ENCODE measurements at places on chromosomes 4 and X. TPM values are rescaled to one million over a fixed set of nuclear protein-coding genes. Genes with fewer than 3 reads are reported as not detected.

GRCh38 chrX:147876849-147877646, 34.7 kb upstream of the FMR1 start:
- DNase-seq: no peak

DNA sequence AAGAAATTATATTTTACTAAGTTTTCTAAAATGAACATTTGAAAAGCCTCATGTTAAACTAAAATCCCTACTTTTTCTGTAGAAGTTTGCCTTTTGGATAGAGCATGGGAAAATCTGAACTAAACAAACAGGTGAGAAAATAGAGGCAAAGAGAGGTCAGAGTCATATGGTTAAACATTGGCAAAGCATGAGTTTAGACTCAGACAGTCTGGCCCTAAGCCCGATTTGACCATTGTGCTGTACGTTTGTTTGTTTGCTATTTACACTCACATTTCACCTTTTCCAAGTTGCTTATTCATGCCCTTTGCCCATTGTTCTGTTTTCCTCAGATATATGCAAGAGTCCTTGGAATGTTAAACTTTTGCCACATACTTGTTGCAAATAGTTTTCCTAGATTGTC, 85.4 kb downstream of the TIGD2 start:
- DNase-seq: no peak

- DNase-seq: no peak
Measured at GRCh38 chr4:139624441-139625092, 41.1 kb upstream of the MGST2 start.

DNA sequence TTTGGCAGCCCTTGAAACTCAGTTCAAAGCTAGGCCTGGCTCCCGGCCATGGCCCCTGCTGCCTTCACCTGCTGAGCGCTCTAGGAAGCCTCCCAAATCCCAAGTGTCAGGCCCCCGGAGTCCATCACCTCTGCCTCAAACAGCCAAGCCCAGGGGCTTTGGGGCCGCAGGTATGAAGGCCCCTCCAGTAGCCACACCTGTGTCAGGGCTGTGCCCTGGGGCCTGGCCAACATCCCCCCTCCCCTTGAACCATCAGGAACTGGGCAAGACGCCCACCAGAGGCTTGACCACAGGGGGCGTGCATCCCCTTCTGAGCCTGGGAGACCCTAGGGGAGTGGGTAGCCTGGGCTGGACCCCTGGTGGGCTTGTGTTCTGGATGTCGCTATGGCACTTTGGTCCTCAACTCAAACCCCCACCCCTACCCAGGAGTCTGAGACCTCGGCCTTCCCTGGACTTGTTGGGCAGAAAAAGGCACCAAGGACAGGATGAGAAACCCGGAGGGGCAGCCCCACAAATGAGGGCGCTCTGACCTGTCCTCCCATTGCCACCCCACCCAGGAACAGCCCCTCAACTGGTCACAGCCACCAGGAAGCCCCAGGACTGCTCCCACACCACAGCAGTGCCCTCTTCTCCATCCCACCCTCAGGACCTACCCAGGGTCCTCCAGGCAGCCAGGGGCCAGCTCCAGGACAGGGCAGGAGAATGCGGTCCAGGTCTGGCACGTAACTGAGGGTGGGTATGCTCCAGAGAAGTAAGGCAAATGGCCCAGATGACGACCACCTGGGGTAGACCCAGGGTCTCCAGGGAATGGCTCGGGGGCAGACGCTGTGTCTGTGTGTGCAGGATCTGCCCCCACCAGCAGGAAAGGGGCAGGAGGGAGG, 4.2 kb upstream of the SLBP start:
- DNase-seq: peak; percentile 52

DNA sequence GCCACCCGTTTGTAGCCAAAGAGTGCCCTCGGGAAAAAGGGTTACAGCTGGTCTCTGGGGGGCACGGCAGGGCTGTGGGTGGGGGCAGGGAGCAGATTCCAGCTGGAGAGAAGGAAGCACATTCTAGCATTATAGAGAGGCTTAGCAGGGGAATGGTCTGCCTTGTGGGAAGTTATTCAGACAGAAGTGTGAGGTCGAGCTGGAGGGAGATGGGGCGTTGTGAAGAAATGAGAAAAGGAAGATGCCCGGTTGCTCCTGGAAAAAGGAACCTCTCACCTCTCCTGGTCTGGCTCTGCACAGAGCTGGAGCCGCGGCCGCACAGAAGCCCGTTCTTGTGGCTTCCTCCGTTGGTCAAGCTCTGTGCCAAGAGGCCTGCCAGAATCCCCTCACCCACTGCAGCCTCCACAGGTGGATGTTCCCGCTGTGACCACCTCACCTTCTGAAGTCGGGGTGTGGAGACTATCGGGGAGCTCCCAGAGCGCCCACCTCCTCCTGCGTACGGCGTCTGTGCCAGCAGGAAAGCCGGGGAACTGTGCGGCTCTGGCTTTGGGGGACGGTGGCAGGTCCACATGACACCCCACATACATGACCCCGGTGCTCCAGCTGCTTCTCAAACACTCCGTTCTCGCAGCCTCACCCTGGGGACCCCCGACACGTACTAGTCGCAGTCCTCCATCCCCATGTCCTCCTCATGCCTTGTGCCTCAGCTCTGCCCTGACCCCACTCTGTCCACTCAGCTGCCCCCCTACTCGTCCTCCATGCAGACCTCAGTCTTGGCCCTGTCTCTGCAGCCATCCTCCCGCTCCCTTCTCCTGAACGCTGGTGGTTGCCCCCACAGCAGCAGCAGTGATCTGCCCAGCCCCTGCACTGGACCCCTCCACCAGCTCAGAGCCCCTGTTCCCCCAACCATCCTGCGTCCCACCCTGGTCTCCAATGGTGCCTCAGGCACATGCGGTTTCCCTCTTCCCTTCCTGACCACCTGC, 52.2 kb upstream of the HGFAC start:
- DNase-seq: peak; percentile 65

- DNase-seq: peak; percentile 80
Measured at GRCh38 chr4:174828845-174829701, at the start of gene GLRA3. GLRA3 (minus strand) TSS chr4:174829247; CDS start chr4:174828811, 436 bp downstream.

DNA sequence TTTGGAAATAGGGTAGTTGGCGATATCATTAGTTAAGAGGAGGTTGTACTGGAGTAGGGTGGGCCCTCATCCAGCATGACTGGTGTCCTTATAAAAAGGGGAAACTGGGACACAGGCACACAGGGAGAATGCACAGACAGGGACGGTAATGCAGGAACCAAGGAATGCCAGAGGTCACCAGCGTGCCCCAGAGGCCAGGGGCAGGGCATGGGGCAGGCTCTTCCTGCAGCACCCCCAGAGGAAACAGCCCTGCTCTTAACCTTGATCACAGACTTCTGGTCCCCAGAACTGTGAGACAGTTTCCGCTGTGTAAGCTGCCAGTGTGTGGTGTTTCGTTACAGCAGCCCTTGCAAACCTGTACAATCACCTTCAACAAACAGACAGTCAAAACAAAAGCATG, 15.9 kb upstream of the STOX2 start:
- DNase-seq: no peak

DNA sequence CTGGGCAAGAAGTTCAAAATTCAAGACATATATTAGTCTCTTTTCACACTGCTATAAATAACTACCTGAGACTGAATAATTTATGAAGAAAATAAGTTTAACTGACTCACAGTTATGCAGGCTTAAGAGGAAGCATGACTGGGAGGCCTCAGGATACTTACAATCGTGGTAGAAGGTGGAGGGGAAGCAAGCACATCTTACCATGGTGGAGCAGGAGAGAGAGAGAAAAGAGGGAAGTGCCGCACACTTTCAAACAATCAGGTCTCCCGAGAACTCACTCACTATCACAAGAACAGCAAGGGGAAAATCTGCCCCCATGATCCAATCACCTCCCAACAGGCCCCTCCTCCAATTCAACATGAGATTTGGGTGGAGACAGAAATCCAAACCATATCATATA, 273.3 kb upstream of the RASGEF1B start:
- no peak for DNase-seq

- no peak for DNase-seq
Measured at GRCh38 chrX:30910124-30910860, 21.2 kb upstream of the TAB3 start.

GRCh38 chr4:158793021-158793420, 24.2 kb downstream of the FNIP2 start:
- DNase-seq: no peak

GRCh38 chrX:39764441-39764914, 333.3 kb downstream of the BCOR start:
- no peak for DNase-seq

DNA sequence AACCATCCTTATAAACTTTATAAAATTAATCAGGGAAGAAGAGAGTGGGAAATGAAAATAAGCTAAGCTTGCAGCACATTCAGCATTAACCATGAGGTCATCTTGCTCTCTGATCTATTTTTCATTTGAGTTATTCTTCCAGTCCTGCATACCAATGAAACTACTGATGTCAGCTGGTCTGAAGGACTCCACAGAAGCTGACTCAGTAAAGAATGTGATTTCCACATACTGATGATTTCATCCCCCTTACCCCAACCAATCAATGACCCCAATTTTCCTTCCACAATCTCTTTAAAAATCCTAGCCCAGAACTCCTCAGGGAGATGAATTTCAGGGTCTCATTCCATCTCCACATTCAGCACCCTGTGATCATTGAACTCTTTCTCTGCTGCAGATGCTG, 18.8 kb upstream of the DSPP start:
- DNase-seq: no peak

- no peak for DNase-seq
Measured at GRCh38 chr4:42216664-42217063, 64.2 kb upstream of the BEND4 start.

DNA sequence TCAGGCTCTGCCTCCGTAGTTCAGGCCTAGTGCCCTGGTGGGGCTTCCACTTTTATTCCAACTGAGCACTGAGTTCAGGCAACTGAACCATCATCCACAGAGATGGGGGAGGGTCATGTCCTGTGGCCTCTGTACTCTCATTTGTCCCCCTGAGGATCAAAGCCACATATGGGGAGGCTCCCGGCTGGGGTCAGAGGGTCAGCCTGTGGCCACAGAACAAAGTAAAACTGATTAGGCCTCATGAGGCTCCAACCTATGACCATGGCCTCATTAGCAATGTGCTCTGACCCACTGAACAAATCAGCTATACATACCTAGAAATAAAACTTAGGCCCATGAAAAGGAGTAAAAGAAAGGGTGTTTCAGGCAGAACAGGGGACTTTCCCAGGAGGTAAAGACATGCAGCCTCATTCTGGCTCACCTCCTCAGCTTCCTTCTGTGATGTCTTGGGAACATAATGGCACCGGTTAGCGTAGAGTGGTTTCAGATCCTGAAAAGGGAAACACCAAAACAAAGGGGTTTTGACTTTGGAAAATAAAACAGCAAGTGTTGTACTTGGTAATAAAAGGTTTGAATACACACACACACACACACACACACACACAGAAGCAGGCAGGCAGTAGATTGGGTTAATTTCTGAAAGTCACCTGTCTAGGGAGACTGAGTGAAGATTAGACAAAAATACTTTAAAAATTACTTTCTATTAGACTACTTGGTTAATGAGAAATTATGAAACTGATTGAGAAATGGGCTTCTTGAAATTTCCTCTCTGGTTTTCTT, 24.3 kb downstream of the TMEM255A start:
- no peak for DNase-seq

DNA sequence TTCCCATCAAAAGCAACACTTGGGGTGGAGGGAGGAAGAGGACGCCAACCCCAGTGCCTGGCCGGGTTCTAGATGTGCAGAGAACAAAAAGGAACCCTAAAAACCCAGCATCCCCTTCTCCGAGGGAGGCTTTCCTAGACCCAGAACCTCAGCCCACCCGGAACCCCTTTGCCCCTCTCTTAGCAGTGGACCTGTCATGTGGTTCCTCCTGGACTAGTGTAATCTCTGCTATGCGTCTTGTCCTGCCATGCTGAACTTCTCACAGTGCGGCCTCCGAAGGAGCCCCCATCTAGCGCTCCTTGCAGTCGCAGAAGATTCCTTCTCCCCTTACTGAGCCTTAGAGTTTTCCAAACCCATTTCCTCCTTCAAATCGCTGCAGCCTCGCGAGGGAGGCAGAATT, 1.1 kb upstream of the PRRG3 start:
- no peak for DNase-seq

DNA sequence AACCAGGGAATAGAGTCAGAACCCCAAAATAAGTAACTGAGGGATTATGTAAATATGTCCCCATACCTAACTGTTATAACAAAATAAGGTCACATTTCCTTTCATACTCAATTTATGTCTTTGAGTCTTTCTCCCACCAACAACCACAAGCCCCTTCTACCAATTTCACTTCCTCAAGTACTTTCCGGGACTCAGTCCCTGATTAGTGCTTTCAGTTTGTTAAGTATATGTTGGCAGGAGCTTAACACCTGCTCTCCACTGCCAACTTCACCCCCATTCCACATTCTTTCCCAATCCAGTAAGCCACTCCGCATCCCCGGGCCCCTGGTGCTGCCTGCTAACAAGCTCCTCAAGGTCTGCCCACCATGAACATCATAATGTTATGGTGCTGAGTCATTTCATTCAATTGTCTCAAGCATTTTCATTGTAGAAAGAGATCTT, 71.3 kb upstream of the SPRY1 start:
- no peak for DNase-seq

EFNB1 gene
- total RNA-seq: 29.0 TPM

FAM241A gene
- 6.3 TPM for total RNA-seq

CLIC2 gene
- total RNA-seq: 64.0 TPM

CCKAR gene
- not detected for total RNA-seq

UBE2K gene
- 51.4 TPM for total RNA-seq

RPL34 gene
- 993 TPM for total RNA-seq

AMBN gene
- total RNA-seq: not detected

FRMD7 gene
- not detected for total RNA-seq

PDGFC gene
- 31.3 TPM for total RNA-seq
